ENCODE measurements at places on chromosomes 2 and 18. TPM values are rescaled to one million over a fixed set of nuclear protein-coding genes. Genes with fewer than 3 reads are reported as not detected.

Gene GPR45
- not detected for total RNA-seq

Gene ZAP70
- total RNA-seq, result not detected

Gene IL1A
- total RNA-seq, result 170 TPM

- no peak for DNase-seq
Measured at GRCh38 chr2:176066645-176067588, 16.8 kb downstream of the EVX2 start.

DNA sequence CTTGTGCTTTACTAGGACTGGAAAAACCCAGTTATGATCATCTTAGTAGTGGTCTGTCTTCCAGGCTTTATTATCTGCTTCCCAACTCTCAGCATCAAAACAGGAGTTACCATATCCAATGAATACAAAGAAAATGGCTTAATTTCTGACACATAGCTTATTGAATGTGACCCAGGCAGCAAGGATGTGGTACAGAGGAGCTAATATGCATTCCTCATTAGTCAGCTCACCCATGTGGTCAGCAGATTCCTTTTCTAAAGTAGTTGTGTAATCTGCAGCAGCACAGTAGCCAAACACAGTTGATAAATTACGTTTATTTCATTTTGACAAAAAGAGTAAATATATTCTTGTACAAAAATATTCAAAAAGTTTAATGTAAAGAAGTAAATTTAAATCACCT is 43.6 kb downstream of the TSPYL6 start:
- DNase-seq, result peak; percentile 76

- no peak for DNase-seq
Measured at GRCh38 chr2:74668087-74668486, 14.0 kb downstream of the SEMA4F start.

GRCh38 chr18:49081511-49082155 is 130.9 kb upstream of the SMAD7 start:
- no peak for DNase-seq

Data from MCF 10A (cell line).